ENCODE measurements at places on chromosomes 6 and 20.

DNA sequence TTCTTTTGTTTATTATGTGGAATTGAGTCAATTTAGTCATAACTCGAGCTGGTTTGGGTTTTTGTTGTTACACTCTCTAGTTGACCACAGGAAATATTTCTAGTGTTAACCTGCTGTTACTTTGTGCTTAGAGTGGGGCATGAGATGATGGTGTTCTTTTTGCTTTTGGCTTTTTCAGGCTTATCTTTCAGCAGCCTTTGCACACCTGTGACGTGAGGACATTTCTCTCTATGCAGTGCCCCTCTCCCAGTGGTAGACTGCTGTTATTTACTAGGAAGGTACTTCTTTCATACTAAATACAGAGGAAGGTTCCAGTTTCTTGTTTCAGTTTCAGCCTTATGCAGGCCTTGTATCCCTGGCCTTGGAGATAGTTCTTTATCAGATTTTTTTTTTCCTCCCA lies 766.8 kb upstream of the MAN1A1 start:
- no peak for DNase-seq

GRCh38 chr6:134979142-134979541 lies 29.2 kb upstream of the ALDH8A1 start:
- DNase-seq, result peak; percentile 25

- DNase-seq, result no peak
These were observed 20.9 kb downstream of the TSHZ2 start for GRCh38 chr20:52993076-52993475.

DNA sequence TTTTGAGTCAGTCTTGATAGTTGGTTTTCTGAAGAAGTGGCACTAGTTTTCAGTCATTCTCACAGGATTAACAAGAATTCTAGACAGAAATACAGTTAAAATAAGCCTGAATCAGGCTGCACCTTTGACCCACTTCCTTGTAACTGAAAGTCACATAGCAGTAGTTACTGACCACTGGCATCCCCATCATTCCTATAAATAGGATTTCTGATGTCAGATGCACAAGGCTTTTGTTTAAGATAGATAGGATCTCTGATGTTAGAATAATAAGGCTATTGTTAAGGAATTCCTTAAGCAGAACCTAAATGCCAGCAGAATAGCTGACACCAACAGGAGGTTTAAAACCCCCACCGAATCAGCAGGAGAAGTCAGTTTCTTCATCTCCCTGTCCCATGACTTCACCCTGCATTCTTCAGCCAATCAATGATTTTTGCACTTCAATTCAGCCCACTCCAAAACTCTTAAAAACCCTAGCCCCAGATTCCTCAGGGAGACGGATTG lies 30.6 kb upstream of the ZBTB24 start:
- no peak for DNase-seq

GRCh38 chr20:59153832-59154231 lies 9.8 kb upstream of the ZNF831 start:
- no peak for DNase-seq

- no peak for DNase-seq
These were observed 213.8 kb downstream of the ERMARD start for GRCh38 chr6:169965239-169965638.

DNA sequence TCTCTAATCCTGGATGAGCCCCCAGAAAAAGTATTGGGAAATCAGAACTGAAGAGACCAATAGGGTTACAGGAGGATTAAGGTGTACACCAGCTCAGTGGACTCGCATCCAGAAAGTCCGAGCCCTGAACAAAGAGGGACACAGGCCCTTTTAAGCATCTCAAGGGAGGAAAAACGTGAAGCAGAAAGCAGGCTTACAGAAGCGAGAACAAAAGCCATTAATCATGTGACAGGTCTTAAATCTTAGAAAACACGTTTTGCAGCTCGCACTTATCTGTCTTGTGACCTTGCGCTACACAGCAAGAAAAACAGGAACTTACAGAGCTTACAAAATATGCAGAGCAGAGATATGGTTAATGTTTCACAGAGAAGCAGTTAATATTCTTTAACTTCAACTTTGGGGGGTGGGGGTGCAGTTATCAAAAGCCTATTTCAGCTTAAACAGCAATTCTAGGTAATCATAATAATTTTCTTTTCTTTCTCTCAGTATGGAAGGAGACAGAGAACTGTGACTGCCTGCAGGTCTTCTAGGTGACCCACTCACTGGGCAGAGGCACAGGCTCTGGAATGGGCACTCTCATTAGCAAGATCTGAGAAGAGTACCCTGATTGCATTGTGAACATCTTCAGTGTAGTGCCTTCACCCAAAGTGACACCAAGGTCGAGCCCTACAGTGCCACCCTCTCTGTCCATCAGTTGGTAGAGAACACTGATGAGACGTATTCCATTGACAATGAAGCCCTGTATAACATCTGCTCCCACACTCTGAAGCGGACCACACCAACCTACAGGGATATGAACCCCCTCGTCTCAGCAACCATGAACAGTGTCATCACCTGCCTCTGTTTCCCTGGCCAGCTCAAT lies 65.0 kb upstream of the MOCS1 start:
- DNase-seq, result no peak

DNA sequence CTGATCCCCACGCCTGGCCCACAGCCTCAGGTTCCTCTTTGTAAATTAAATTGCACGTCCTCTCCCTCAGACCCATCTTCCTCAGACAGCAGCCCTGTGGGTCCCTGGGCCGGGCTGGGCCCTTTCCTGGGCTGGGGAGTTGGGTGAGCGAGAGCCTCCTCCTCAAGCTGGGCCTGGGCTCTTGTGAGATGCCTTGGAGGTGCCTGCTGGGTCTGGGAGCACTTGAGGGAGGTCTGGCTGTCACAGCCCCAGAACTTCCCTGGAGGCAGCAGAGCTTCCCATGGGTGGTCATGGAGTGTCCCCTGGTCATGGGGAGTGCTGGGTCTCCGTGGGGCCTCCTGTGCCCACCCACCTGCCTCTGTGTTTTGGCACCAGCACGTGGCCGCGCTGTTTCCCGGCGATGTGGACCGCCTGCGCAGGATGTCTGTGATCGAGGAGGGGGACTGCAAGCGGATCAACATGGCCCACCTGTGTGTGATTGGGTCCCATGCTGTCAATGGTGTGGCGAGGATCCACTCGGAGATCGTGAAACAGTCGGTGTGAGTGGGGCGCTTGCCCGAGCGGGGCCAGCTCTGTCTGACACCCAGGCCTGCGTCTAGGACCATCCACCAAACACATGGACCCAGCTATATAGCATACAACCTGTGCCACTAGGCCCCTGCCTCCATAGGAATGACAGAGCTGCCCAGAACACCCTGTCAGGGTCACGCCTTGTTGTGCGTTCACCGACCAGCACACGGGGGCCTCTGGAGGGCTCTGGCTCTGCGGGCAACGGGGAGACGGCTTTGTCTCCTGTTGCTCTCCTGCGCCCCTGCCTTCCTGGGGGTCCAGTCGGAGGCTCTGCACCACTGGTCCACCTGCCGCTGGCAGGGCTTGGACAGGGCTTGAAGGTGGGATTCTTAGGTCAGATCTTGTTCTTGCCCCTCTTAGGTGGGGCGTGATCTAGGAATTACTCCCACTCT lies 33.0 kb downstream of the PYGB start:
- DNase-seq, result no peak

GRCh38 chr20:373171-373890 lies 7.2 kb upstream of the TRIB3 start:
- no peak for DNase-seq

DNA sequence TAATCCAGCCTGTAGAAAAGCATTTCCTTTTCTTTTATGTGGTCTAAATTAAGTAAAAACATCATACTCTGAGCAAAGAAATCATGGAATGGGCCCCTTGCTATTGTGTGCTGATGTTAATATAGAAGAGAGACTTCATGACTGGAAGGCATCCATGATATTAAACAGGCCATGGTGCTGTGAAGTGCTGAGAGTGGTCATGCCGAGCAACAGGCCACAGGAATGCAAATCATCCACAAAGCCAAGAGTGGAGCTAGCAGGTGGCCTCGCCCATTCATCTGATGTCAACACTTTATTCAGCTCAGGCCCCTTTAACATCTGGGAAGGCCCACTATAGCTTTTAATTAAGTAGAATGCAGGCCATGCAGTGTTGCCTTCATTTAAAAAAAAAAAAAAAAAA lies 115.2 kb upstream of the HMGCLL1 start:
- DNase-seq, result no peak

DNA sequence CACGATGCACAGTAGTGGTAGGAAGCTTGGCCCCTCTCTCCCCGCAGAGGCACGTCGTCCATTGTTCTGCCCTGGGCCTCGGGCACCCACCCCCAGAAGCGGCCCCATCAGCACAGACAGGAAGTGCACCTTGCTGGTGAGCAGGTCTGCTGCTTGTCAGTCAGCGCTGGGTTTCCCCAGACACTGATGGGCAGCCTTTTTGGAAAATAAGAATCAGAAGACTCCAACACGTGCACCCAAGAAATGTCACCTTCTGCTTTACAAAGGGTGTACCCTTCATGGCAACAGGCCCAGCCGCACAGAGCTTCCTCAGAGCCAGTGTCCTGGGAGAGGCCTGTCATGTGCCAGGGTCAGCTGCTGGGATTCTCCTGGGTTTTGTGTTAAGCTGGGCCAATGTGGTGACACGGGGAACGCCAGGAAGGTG lies 34.7 kb upstream of the IRF4 start:
- DNase-seq, result no peak

- DNase-seq, result no peak
These were observed 16.1 kb downstream of the JPH2 start for GRCh38 chr20:44170816-44171410.

GRCh38 chr6:31935021-31935420 lies 7.5 kb downstream of the C2 start:
- DNase-seq, result no peak

GRCh38 chr6:66128243-66128642 lies 421.2 kb upstream of the EYS start:
- DNase-seq, result no peak

GRCh38 chr6:30493643-30494250 lies 4.4 kb downstream of the HLA-E start:
- no peak for DNase-seq

GRCh38 chr6:137823826-137824555 lies 43.1 kb upstream of the TNFAIP3 start:
- no peak for DNase-seq

GRCh38 chr20:37267667-37268313 lies 6.2 kb upstream of the GHRH start:
- DNase-seq, result no peak

DNA sequence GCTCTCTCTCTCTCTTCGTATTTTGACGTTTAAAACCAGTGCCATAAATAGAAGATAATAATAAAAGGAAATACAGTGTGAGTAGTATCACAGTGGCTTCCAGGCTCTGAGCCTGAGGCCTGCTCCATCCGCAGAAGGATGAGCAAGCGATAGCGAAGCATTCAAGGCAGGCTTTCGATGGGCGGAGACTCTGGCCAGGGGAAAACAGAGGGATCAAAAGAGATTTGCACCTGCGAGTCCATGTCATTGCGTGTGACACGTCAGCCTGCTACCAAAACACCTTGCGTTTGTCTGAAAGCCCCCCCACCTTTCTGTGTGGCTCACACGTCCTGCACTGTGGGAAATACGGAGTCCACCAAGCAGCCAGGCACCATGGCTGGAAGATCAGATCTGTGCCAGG lies 377.3 kb upstream of the SULF2 start:
- no peak for DNase-seq

GRCh38 chr20:11852189-11852588 lies 65.5 kb upstream of the BTBD3 start:
- DNase-seq, result no peak

DNA sequence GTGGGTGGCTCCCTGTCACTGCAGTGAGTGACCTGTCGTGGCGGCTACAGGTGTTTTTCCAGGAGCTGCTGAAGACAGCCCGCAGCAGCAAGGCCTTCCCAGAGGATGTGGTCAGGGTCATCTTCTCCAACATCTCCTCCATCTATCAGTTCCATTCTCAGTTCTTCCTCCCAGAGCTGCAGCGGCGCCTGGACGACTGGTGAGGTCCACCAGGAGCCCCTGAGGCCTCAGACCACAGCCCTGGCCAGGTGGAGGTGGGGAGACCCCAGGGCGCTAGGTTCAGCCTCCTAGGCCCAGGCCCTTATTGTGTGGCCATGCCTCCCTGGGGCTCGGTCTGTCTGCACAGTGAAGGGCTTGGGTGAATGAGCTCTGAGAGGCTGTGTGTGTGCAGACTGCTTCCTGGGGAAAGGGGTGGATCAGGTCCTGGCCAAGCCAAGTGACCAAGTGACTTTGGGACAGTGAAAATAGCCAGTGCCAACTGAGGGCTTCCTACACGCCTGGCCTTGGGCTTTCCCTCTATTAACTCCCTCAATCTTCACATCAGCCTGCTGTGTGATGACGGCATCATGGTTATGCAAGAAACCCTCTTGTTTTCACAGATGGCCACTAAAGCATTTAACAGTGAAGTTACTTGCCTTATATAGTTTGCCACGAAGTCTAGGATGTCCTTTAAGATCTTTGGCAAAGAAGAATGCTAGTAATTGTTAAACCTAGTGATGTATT lies 6.4 kb downstream of the FGD2 start:
- DNase-seq, result no peak

Data from stimulated activated CD8-positive, alpha-beta memory T cell treated with anti-CD3 and anti-CD28 coated beads, Interleukin-7, amount 100 ng/mL, for 48 hours (primary cell).